ENCODE measurements at places on chromosomes 16 and 17.
A peak's percentile ranks its signal among the peaks of the same experiment; 100 is the strongest.

- no peak for DNase-seq
These were observed 19.8 kb upstream of the MAPK3 start for GRCh38 chr16:30142672-30143346.

- no peak for DNase-seq
These were observed 198.0 kb downstream of the C16orf95 start for GRCh38 chr16:87119168-87119567.

DNA sequence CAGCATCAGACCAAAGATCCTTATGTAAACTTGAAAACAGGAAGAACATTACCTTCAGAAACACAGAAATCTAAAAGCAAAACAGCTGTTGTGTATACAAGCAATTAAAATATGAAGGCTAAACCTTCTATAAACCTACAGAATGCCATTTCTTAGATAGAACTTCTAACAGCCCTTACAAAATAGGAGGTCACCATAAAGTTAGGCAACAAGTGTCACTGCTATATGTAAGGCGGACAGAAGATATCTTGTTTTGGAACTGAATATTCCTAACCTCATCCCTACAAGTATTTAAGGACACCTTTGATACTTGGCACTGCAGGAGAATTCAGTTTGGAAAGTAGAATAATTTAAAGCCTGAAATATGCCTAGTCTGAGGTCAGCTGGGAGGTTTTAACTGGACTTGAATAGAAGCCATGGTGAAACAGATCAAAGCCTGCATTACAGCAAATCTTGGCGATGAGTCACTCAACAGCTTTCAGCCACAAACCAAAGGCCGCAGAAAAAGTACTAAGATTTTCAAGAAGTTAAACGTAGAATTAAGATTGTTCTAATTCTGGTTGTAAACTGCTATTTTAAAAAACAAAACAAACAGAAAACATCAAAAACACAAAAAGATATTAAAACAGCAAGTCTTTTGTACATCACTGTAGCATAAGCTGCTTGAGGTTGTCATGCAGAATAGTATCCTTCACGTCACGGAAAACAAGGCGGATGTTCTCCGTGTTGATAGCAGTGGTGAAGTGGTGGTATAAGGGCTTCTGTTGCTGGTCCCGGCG, 42.7 kb downstream of the GNA13 start:
- peak; percentile 45 for DNase-seq

DNA sequence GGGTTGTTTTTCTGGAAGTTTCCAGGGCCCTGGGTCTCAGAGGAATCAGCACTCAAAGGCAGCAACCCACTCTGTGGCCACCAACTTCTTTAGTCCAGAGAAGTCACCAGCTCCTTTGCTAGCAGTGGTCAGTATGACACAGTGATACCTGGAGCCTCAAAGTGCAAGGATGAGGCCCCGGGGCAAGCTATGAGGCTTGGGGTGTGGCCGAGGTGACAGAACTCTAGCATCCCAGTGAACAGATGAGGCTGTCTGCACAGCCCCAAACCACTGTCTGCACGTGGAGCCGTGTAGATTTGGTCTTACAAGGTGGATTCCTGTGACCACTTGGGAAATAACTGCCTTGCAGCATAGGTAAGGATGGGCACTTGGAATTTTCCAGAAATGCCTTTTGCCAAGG, 24.9 kb downstream of the TEKT5 start:
- no peak for DNase-seq

DNA sequence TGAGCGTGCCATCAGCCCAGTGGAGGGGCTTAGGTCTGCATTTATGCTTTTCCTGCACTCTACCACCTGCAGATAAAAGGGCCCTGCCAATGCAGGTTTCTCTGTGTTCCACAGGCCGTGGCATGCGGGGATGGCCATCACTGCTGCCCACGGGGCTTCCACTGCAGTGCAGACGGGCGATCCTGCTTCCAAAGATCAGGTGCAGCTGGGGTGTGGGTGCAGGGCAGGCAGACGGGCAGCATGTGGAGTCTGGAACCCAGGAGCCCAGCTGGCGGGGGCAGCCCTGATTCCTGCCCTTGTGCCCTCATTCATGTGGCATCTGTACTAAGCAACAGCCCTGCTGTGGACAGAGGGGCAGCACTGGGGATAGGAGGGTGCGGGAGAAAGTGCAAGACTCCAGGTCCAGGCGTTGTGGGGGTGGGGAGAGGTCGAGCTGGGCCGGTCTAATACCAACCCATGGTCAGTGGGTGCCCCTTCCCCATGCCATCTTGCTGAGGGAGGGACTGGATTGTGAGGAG, 4.5 kb downstream of the GRN start:
- no peak for DNase-seq

DNA sequence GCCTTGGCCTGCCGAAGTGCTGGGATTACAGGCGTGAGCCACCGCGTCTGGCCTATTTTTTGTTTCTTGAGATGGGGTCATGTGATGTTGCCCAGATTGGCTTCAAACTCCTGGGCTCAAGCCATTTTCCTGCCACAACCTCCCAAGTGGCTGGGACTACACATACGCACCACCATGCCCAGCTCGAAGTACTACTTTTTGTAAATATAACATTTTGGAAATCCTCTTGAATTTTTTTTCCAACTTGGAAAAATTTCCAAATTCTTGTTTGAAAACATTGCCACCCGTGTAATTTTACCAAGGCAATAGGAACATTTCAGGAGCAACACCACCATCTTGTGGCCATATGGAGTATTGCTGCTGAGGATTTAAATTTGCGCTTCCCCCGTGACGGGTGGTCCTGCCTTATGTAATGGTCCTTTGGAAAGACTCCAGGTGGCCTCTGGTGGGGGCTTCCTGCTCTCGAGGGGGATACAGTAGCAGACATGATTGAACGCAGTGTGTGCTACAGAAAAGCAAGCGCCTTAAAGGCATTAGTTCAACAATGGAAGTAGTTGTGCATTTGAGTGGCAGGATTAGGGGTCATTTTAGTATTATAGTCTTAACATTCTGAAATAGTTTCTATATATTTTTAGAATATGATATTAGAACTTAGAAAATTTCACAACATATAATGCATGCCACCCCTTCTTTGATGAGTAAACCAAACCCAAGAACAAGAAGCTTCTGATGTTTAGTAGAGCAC, 8.0 kb downstream of the FLYWCH1 start:
- DNase-seq, result peak; percentile 67

- DNase-seq, result no peak
These were observed 11.1 kb upstream of the CHMP6 start for GRCh38 chr17:80980397-80981061.

- peak; percentile 48 for DNase-seq
These were observed 161.1 kb upstream of the CACNG5 start for GRCh38 chr17:66673668-66674276.

GRCh38 chr17:16934133-16934795, 37.7 kb downstream of the TNFRSF13B start:
- no peak for DNase-seq

DNA sequence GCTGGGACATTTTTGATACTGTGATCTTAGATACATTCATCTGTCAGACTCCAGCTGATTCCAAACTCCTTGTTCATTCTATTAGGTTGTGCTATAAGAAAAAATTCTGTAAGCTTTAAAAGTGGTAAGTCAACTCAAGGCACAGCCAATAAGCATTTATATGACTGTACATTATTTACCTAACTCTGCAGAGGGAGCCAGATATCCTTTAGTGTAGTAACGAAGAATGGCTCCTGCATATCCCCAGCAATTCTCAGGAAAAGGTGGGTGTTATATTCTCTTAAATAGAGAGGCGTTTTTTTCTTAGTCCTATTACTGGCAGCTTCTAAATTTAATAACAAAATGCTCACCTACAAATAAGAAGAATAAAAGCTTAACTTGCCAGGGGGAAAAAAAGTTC, 374.3 kb upstream of the GOT2 start:
- no peak for DNase-seq

- DNase-seq, result no peak
These were observed 165.3 kb upstream of the ZNF267 start for GRCh38 chr16:31708348-31708747.

DNA sequence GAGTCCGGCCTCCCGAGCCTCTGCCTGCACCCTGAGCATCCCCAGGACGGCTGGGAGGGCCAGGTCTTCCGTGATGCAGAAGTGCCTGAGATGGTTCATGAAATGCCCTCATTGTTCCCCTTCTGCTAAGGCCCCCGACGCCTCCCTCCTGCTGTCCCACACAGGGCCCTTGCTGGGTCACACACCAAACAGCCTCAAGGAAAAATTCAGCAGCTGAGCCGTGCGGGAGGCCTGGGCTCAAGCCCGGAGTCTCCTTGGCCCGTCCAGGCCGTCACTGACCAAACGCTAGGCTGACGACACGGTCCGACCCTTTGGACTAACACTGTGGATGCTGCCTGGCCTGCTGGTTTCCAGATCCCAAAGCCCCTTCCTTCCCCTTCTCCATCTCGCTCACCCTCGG, 90.2 kb downstream of the RTN4RL1 start:
- DNase-seq, result no peak

DNA sequence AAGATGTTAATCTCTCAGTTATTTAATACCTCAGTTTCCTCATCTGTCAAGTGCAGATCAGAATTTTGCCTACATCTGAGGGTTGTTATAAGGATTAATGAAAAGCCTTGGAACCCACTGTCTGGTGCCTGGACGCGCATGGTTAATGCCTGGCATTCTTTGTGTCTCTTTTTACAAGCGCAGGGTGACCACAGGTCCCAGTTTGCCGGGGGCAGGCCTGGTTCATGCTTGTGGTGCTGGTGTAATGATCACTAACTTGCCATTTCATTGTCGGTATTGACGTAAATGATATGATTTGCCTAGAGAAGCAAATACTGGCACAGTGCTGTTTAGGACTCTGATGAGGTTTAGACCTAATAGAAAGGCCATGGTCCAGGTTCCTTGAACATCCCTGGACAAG, 23.1 kb downstream of the MRC2 start:
- DNase-seq, result no peak

- DNase-seq, result peak; percentile 63
These were observed 590 bp downstream of the TMEM219 start for GRCh38 chr16:29962344-29962994.

- DNase-seq, result no peak
These were observed 22.8 kb downstream of the ATP6V0D1 start for GRCh38 chr16:67458121-67458641.

DNA sequence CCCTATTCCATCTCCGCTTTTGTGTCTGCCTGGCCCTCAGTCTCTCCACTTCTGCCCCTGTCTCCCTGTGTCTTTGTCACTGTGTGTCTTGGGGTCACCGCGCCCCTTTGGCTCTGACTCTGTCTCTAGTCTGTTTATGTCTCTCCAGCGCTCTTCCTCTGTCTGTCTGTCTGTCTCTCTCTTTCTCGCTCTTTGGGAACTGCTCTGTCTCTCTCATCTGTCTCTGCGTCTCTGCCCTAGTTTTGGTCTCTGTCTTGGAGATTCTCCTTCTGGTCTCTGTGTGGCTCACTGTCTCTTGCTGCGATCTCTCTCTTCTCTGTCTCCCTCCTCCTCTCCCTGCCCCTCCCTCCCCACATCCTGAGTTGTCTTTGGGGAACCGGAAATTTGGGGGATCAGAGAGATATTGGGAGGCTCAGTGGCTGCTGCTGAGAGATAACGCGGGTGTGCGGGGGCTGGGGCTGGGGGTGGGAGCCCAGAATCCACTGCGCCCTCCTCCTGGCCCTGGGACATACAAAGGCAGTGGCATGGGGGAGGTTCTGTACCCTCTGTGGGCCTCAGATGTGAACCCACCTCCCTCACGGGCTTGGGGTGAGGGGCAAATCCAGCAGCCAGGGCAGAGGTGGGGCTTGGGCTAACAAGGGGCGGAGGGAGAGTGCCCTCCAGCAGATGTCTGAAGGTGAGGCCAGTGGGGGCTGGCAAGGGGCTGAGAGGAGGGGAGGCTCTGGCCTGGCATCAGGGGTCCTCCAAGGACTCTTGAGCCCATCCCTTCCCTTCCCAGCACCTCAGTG, 24.4 kb downstream of the LAT start:
- no peak for DNase-seq

- DNase-seq, result no peak
These were observed 31.6 kb upstream of the SLC12A3 start for GRCh38 chr16:56833243-56833970.

DNA sequence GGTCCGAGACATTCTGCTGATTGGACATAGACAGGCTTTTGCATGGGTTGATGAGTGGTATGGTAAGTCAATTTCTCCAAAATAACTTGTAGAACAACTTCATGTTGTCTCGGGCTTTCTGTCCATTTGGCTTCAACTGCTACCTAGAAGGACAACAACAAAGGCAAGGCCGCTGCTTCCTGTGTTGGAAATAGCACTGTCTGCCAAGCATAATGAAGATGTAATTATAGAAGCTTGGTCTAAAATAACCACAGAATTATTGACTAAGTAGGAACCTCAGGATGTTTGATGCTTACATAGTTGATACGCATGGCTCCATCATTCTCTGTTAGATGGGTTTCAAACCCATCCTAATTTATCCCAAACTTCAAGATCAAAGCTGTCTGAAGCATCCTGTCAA, 42.3 kb upstream of the NOL11 start:
- no peak for DNase-seq

GRCh38 chr16:522320-523096, 5.0 kb upstream of the CAPN15 start:
- DNase-seq, result no peak

- peak; percentile 42 for DNase-seq
These were observed 6.0 kb downstream of the FHOD1 start for GRCh38 chr16:67241008-67241900.

DNA sequence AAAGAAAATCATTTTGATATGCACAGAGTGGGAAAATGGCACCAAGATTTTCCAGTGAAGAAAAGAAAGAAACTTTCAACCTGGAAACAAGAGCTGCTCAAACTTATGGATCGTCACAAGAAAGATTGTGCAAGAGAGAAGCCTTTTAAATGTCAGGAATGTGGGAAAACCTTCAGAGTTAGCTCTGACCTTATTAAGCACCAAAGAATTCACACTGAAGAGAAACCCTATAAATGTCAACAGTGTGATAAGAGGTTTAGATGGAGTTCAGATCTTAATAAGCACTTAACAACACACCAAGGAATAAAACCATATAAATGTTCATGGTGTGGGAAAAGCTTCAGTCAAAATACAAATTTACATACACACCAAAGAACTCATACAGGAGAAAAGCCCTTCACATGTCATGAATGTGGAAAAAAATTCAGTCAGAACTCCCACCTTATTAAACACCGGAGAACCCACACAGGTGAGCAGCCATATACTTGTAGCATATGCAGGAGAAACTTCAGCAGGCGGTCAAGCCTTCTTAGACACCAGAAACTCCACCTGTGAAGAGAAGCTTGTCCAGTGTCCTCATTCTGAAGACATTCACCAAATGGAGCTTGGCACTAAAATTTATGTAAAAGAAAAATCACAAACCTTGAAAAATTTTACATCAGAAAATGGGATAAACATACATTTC, 12.2 kb downstream of the ZNF75A start:
- DNase-seq, result no peak

- no peak for DNase-seq
These were observed 81.1 kb downstream of the CACNG1 start for GRCh38 chr17:67125417-67125816.

GRCh38 chr17:50289278-50289677, 15.0 kb downstream of the TMEM92 start:
- no peak for DNase-seq

Data from right lung (tissue), 10 donors.